ENCODE measurements at places on chromosomes 5 and 9. TPM values are rescaled to one million over a fixed set of nuclear protein-coding genes. Genes with fewer than 3 reads are reported as not detected.

Gene IL7R
- total RNA-seq: 48.4 TPM

Gene RLN2
- 2.2 TPM for total RNA-seq

Gene SLC6A3
- not detected for total RNA-seq

Gene NINJ1
- total RNA-seq: 21.1 TPM

Gene FBXL7
- total RNA-seq: not detected

Gene PCDHGB4
- total RNA-seq: not detected

Gene FAM221B
- total RNA-seq: not detected

Gene CD74
- total RNA-seq: 395 TPM

Gene SLCO6A1
- not detected for total RNA-seq

Gene SPINK6
- not detected for total RNA-seq

Gene FOXD4L4
- total RNA-seq: 0.18 TPM

Gene MEGF10
- not detected for total RNA-seq

Gene PIP5K1B
- 0.13 TPM for total RNA-seq

Gene CBY3
- total RNA-seq: not detected

Gene MZB1
- 19.9 TPM for total RNA-seq

Gene ELAVL2
- not detected for total RNA-seq

Gene SEC16A
- 89.2 TPM for total RNA-seq

Gene PCDHA9
- total RNA-seq: not detected

Gene CCDC171
- 1.9 TPM for total RNA-seq

Gene F2RL2
- total RNA-seq: not detected

Gene CARTPT
- total RNA-seq: not detected

Gene TRIP13
- total RNA-seq: 38.6 TPM

Gene KCNMB1
- not detected for total RNA-seq

Gene GKAP1
- 1.8 TPM for total RNA-seq

Gene PTPA
- total RNA-seq: 114 TPM

Gene PCDHGC4
- not detected for total RNA-seq

Gene SURF2
- total RNA-seq: 20.7 TPM

Gene GBA2
- total RNA-seq: 56.4 TPM
